ENCODE measurements at places on chromosomes 12 and 14. TPM values are rescaled to one million over a fixed set of nuclear protein-coding genes. Genes with fewer than 3 reads are reported as not detected.
A peak's percentile ranks its signal among the peaks of the same experiment; 100 is the strongest.

TMEM30B gene
- 7.2 TPM for polyA plus RNA-seq

TXNRD1 gene
- 108 TPM for polyA plus RNA-seq

MYL2 gene
- not detected for polyA plus RNA-seq

SMIM41 gene
- 0.80 TPM for polyA plus RNA-seq

FSCB gene
- polyA plus RNA-seq: not detected

GRCh38 chr12:3251067-3251466, 173.9 kb downstream of the TSPAN9 start:
- H3K36me3 ChIP-seq: no peaks in the 10 kb centered on the region
- no peaks in the 10 kb centered on the region for H3K4me1 ChIP-seq
- H3K27me3 ChIP-seq: no peaks in the 10 kb centered on the region

GRCh38 chr14:87522575-87522974, 470.4 kb downstream of the GALC start:
- H3K27ac ChIP-seq: no peak overlapping the region
- H3K4me1 ChIP-seq: peaks cover 3% of the 10 kb centered on the region
- no peaks in the 10 kb centered on the region for H3K36me3 ChIP-seq
- DNase-seq: peak; percentile 72
- H3K4me3 ChIP-seq: no peak overlapping the region
- no peaks in the 10 kb centered on the region for H3K27me3 ChIP-seq

- peak overlapping the region; percentile 55 for H3K27ac ChIP-seq
- 0 out of 2 replicates have a peak, but pooled peaks cover 3% of the 10 kb centered on the region for H3K36me3 ChIP-seq
- peaks cover 32% of the 10 kb centered on the region for H3K4me1 ChIP-seq
- DNase-seq: no peak
- H3K27me3 ChIP-seq: no peaks in the 10 kb centered on the region
- H3K4me3 ChIP-seq: no peak overlapping the region
Observed at GRCh38 chr12:19150273-19150900, 20.9 kb downstream of the PLEKHA5 start.

DNA sequence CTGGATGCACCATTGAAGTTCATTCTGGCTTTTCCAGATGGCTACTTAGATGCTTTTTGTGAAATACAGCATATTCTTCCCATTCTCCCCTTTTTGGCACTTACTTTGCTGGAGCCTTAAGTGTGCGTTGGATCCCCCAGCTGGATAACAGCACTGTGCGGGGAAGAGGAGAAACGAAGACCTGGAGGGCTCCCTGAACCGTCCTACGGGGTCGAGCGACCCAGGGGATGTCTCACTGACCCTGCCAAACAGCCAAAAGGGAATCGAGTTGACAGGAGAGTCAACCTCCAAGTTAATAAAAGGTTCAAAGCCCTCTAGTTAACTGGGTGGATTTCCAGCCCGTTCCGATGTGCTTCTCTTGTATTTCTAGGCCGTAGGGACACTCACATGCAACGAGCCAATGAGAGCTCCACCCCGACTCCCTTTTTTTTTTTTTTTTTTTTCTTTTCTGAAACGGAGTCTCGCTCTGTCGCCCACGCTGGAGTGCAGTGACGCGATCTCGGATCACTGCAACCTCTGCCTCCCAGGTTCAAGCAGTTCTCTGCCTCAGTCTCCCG, 1.0 kb upstream of the CAMKK2 start:
- H3K4me1 ChIP-seq: peaks cover 9% of the 10 kb centered on the region
- DNase-seq: peak; percentile 54
- H3K27ac ChIP-seq: peak overlapping the region; percentile 89
- H3K36me3 ChIP-seq: no peaks in the 10 kb centered on the region
- peak overlapping the region; percentile 95 for H3K4me3 ChIP-seq

GRCh38 chr14:38203929-38204718, 3.6 kb upstream of the SSTR1 start:
- H3K36me3 ChIP-seq: peaks cover 19% of the 10 kb centered on the region
- DNase-seq: peak; percentile 43
- peaks cover 49% of the 10 kb centered on the region for H3K27me3 ChIP-seq

DNA sequence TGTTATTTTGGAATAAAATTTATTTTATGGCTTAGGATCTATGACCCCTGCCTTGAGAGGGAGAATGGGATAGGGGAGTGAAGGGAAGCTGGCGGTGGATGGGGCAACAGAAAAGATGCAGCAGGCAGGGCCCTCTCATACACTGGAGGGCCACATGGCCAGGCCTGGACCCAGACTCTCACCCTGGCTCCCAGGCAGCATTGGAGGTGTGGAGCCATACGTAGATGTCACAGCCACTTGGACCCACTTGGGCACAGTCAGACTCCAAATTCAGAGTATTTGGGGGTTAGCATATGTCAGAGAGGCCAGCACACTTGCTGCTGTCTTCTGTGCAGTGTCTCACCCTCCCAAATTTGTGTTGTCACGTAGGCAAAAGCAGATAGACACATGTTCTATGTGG, 6.5 kb downstream of the NAB2 start:
- no peaks in the 10 kb centered on the region for H3K27me3 ChIP-seq
- H3K36me3 ChIP-seq: no peaks in the 10 kb centered on the region
- no peak overlapping the region for H3K4me3 ChIP-seq

Data from GM23338 (cell line).